SK-N-SH (cell line): ENCODE measurements at places on chromosomes 3 and 15. TPM values are rescaled to one million over a fixed set of nuclear protein-coding genes. Genes with fewer than 3 reads are reported as not detected.
A peak's percentile ranks its signal among the peaks of the same experiment; 100 is the strongest.

DNA sequence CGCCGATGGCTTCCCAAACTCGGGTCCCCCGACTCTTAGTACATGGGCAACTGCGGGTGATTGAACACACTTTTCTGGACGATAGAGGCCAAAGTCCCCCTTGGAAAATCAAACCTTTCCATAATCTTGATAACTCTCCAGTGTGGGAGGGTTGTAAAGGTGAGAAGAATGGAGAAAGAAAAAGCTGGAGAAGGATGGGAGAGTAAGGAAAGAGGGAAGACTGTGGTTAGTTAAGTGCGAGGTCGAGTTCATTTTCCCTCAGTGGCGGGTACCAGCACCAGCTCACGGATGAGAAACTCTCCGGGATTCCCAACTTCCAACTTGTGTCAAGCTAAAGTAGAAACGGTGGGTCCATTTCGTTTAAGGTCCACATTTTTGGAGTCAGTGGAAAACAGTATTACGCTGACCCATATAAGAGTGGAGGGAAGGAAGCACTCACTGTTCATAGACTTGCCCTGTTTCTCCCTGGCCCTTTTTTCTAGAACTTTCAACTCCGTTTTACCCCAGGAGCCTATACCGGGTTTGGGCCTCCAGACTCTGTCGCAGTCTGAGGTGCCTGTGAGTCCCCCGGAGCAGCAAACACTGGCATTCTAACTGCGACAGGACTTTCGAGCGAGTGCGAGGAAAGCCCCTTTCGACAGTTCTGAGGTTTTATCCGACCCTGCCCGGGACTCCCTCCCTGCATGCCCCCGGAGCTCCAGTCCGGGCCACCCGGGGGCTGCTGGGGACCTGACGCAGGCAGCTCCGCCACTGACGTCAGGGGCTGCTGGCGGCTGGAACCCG lies 14.8 kb downstream of the ZIC1 start:
- H3K4me1 ChIP-seq, result no peaks in the 10 kb centered on the region
- H3K4me3 ChIP-seq, result no peak overlapping the region
- H3K27ac ChIP-seq, result no peak overlapping the region
- DNase-seq, result no peak
- no peaks in the 10 kb centered on the region for H3K36me3 ChIP-seq

DNA sequence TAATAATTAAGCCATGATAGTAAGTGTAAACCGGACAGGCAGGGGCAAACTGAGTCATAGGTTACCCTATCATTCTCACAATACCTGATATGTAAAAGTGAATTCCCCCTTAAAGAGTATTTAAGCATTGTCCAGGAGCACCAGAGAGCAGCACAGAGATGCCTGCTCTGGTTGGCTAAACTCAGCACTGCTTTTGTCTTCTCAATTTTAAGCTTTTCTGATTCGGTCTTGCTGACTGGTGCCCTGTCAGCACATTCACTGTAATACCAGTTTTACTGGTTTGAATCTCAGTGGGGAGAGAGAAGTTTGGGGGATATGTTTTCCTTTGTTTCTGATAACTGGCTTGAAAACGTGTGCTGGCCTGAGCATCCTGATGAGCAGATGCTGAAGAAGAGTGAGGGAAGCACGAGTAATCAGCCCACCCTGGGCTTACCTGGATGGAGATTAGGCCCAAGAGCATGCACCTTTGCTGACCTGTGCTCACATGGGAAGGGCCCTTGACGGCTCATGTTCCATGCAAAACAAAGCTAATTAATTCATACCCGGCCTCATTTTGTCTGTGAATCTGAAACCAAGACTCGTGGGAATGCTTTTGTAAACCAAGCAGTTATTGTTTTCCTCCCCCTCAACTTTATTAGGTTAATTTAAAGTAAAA lies 208.5 kb upstream of the MRPL3 start:
- no peak for DNase-seq
- no peaks in the 10 kb centered on the region for H3K36me3 ChIP-seq
- H3K27ac ChIP-seq, result no peak overlapping the region
- H3K4me3 ChIP-seq, result no peak overlapping the region
- peaks cover 5% of the 10 kb centered on the region for H3K4me1 ChIP-seq

DNA sequence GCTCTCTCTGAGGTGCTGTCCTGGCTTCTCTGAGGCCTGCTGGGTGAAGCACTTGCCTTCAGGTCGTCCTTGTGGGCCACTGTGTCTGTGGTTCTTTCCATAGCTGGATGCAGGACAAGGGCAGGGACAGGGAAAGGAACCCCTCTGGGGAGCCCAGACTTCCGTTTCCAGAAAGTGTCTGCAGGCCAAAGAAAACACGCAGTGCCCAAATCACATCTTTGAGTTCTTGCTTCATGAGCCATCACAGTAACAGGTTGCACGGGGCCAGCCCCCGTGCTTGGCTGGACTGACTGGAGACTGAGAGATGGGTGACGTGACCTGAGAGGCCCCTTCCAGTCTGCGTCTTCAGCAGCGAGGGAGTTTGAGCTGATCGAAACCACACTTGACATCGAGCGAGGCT lies 115.8 kb downstream of the GABRG3 start:
- no peaks in the 10 kb centered on the region for H3K27me3 ChIP-seq
- no peak overlapping the region for H3K4me3 ChIP-seq
- DNase-seq, result no peak
- H3K4me1 ChIP-seq, result peaks cover 8% of the 10 kb centered on the region; the same call in 1 of the 2 replicates

DNA sequence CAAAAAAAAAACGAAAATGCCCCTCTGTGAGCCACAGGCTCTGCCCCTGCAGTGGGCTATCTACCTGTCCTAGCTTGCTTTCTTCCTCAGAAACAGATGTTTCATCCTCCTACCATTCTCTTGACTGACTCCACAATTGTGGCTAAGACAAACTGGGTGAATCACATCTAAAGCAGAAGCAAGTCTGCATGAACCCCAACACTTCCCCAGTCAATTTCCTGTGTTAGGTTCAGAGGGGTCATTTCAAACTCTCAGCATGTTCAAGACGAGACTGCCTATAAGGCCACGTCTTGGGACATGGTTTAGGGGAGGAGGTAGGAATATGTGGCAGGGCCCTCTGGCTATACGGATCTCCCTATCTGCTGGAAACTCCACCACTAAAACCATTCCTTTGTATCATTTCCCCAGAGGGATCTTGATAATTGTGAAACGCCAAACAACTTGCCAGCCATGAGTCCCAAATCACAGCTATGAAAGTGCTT lies 28.6 kb upstream of the ANKDD1A start:
- no peaks in the 10 kb centered on the region for H3K27me3 ChIP-seq
- H3K4me1 ChIP-seq, result peaks cover 9% of the 10 kb centered on the region; the same call in 1 of the 2 replicates
- peak overlapping the region; percentile 53 for H3K27ac ChIP-seq
- H3K4me3 ChIP-seq, result no peak overlapping the region

The GP5 gene
- 0.13 and 0.23 TPM in 2 replicates for polyA plus RNA-seq

The WDR53 gene
- 7.0 and 9.3 TPM in 2 replicates for polyA plus RNA-seq

The KLF15 gene
- 0.28 and 0.39 TPM in 2 replicates for polyA plus RNA-seq

- no peak for DNase-seq
- H3K4me3 ChIP-seq, result no peak overlapping the region
- H3K27ac ChIP-seq, result no peak overlapping the region
- H3K4me1 ChIP-seq, result no peaks in the 10 kb centered on the region
Measured at GRCh38 chr3:26535151-26535550, 87.4 kb upstream of the LRRC3B start.
